ENCODE measurements at places on chromosomes 4 and X.

DNA sequence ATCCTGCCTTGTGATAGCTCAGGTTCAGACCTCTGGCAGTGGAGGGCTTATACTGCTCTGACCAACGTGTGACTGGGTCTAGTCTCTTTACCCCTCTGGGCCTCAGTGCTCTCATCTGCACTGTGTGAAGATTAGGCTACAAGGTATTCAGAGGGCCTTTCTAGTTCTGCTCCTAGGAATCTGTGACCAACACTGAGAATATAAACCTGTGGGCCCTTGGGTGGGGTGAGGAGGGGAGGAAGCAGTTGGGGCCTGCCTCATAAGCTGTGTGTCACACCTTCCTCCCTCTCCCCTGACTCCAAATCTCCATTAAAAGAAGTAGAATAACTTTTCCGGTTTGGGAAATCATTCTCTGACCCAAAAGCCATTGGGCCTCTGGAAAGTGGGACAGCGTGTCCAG is 66.3 kb upstream of the MSN start:
- no peak for DNase-seq

DNA sequence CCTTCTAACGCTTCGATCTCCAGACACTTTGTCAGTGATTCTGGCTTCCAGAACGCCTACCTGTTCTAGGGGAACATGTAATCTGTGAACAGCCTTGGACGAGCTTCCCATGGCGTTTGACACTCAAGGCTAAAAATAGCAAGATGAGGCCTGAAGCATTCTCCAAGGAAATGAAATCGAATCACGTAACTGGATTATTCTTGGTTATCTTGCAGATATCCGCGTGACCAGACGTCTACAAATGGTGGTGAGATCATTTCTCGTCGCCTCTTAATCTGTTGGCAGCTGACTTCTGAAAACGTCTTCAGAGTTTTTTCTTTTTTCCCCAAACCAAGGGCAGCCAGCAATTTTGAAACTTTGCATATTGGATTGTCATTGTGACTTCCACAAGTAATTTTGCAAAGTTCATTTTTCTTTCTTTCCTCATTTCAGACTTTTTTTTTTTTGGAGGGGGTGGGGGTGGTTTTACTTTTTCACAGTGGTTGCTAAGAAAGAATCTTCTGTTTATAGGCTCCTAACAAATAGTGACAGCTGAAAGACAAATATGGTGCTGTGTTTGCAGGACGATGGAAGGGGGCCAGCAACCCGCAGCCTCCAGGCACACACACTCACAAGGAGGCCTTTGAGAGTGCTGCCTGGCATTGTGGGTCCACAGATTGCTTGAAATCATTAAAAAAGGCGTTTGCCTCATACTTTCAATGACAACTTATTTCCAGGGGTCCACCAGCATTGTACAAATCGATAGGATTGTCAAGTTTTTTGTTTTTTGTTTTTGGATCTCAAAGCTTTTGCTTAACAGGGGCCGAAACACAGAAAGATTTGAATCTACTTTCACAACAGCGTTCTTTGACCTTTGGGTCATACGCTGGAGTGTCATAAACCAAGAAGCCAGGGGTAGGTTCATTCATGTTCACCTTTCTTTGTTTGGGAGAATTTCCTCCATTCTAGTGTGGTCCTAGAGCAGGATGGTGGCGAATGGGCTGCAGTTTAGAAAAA is 32.4 kb upstream of the PDLIM3 start:
- no peak for DNase-seq

GRCh38 chrX:37757082-37757481 is 22.8 kb upstream of the CYBB start:
- no peak for DNase-seq

GRCh38 chr4:138611721-138612120 is 369.6 kb upstream of the SLC7A11 start:
- peak; percentile 24 for DNase-seq

DNA sequence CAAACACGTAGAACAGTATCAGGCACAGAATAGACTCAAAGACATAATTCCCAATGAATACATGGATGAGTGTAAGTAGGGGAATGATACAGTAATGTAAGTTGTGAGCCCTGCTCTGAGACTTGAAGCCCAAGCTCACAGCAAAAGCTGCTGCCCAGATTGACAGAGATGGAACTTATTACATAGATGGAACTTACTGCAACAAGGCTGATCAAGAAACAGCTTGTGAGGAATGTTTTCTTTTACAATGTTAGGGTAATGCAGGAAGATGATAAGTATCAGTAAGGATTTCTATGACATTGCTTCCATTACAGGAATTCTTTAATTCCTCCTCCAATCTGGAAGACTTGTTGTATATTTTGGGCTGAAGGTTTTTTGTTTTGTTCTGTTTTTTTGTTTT is 278.4 kb downstream of the IL15 start:
- no peak for DNase-seq

DNA sequence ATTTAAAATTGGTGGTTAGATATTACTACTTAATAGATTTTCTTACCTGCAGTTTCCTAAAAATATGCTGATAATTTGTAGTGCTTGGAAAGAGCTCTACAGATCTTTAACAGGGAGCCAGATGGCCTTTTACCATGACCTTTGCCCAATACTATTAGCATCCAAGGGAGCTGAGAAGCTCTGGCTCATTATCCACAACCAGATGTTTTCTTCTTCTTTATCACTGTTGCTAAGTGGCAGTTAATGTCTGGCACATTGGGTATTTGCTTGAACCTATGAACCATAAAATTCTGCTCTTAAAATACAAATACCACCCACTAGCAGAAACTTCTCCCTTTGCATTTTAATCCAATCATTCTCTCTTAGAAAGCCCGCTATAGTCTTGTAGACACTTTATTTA is 1480.3 kb downstream of the C4orf33 start:
- DNase-seq = no peak

DNA sequence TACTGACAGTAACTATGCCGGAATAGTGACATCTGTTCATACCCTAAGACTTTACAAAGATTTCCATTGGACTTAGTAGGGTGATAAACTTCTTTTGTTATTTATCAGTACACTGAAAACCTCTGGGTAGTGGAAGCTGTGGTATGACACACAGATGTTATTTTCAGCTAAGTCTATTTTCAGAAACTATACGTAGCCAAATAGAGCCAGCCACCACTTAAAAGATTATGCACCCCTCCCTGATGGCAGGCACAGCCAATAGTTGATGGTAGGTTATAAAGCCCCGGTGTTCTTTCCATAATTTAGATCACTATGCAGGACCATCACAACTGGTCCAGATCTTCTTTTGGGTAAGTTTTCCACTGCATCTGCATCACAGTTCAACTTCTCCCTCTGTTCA is 1603.2 kb upstream of the PABPC4L start:
- no peak for DNase-seq

GRCh38 chr4:140260227-140260626 is 106.2 kb upstream of the MAML3 start:
- DNase-seq = no peak

DNA sequence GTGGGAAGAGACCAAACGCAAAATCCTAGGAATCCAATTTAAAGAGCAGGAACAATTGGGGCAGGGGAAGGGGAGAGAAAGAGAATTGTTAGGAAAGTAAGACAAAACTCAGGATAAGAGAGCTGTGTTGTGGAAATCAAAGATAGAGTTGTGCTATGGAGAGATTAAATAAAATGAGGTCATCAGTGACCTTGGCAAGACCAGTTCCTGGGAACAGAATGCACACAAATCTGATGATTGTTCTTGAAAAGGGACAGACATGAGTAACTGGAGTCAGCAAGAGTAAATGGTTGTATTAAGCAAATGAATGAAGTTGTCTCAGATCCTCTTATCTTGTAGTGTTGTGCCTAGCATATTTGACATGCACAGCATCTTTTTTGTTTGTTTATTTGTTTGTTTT is 267.4 kb downstream of the IL1RAPL1 start:
- no peak for DNase-seq

DNA sequence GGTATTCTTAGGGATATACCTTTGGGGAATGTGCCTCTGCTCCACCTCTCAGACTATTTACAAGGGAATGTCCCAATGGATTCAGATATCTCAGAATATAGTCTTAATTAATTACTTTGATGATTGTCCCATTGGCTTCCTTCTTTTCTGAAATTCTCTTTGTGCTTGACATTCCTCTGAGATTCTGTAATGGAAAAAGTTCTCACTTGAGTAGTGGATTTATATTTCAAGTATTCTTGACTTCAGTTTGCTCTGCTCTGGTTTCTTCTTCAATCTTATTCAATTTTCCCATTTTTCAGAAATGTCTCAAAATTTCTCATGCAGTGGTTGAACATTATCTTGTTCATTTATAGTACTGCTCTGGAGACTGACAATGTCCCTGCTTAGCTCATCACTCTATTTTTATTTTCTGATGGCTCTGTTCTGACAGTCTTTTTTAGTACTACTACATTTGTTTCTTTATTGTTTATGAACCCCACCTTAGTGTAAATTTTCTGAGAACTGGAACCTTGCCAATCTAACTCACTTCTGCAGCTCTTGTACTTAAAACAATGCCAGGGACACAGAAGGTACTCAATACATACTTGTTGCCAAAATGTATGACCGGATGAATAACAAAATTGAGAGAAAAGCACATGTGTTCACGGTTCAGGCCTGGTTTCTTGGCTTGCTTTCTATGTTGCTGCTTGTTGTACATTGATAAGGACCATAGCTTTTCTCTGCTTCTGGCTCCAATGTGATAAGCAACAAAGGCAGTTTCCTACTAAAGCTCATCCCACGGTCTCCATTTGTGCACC is 471.7 kb downstream of the GASK1B start:
- peak; percentile 81 for DNase-seq

DNA sequence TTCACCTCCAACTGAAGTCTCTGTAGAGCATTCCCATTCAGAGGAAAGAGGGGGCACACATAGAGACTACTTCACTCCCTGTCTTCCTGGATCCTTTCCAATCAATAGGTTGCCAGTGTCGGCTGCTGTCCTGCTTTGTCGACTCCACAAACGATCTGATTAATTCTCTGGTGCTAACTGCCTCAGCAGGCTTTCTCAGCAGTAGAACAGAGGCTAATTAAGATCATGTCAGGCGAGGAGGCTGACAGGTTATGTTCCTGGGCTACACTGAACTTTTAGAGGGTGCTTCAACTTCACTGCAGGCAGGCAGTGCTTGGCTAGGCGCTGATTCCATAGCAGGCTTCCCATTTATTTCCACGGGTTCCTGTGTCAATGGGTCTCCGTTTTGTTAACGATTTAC is 79.2 kb downstream of the GRIA3 start:
- DNase-seq = no peak

GRCh38 chrX:152646961-152647360 is 9.3 kb downstream of the GABRQ start:
- DNase-seq = no peak

GRCh38 chr4:55561889-55562288 is 15.2 kb upstream of the CLOCK start:
- DNase-seq = no peak

- DNase-seq = no peak
Measured at GRCh38 chr4:56310401-56311125, 76.7 kb downstream of the AASDH start.

DNA sequence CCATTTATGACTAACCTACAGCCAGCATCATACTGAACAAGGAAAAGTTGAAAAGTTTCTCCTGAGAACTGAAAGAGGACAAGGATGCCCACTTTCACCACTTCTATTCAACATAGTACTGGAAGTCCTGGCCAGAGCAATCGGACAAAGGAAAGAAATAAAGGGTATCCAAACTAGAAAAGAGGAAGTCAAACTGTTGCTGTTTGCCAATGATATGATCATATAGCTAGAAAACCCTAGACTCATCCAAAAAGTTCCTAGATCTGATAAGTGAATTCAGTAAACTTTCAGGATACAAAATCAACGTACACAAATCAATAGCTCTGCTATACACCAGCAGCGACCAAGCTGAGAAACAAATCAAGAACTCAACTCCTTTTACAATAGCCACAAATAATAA is 64.5 kb downstream of the CENPC start:
- no peak for DNase-seq

- no peak for DNase-seq
Measured at GRCh38 chrX:130682990-130683389, 220.0 kb downstream of the ENOX2 start.

GRCh38 chr4:110197529-110198042 is 829 bp downstream of the ELOVL6 start:
- DNase-seq = peak; percentile 68

- DNase-seq = no peak
Measured at GRCh38 chr4:56607926-56608325, 73.2 kb downstream of the HOPX start.

DNA sequence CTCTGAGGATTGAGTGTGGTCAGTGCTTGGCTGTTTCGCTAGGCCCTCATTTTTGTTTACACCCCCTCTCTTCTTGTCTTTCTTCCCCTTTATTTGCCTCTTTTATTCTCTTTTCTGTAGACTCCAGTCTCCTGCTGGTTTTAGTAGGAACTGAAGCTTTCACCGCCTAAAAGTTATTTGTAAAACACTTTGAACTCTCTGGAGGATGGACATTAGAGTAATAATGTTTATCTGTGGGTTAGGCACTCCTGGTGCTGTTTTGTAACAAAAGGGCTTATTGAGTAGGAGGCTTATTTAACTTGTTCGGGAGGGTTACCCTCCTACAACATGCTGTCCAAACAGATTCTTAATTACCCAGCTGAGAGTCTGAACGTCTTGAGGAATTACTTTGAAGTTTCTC is 1.6 kb upstream of the ARHGAP10 start:
- no peak for DNase-seq

DNA sequence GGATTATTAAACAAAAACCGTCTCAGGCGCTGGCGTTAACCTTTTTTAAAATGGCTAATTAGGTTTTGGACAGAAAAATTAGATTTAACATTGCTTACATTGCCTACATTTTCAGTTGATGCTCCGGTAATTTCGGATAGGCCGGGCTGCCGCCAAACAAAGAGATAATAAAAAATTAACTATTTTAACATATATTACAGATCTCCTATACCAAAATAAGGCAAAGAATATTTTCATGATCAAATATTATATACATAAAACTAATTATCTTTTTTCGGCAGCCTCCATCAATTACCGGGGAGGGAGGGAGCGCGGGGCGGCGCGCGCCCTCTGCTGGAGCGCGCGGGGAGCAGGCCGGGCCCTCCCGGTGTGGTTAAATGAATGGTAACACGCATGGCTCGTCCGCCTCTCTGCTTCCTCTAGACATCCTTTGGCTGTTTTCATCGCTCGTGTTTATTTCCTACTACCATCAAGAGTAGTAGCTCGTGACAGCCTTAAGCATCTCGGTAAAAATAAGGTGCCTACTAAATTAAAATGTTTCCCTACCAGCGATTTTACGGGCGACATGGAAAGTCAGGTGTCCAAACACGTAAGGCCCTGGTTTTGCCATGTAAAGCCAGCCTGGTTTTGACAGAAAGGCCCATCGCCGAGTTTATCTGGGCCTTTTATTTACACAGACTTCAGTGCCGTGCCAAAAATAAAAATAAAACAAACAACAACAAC is 52.4 kb upstream of the TMEM33 start:
- peak; percentile 36 for DNase-seq

DNA sequence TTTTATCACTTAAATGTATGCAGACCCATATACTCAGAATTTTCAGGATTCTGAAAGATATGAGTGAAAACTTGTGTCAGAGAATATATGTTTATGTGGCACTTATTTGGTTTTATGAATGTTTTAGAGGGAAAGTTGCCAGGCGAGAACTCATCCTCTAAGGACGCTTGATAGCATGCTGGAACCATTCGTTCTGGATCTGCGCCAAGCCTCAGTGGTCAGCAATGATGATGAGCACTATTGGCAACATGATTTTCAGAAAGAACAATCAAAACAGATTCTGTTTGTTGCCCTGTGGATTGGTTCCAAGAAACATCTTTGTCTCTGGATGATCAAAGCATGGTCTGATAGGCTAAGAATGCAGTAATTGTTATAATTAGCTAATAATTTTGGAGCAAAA is 32.1 kb upstream of the RAPGEF2 start:
- DNase-seq = peak; percentile 33
